ENCODE measurements at places on chromosomes 7 and 10.
A peak's percentile ranks its signal among the peaks of the same experiment; 100 is the strongest.

DNA sequence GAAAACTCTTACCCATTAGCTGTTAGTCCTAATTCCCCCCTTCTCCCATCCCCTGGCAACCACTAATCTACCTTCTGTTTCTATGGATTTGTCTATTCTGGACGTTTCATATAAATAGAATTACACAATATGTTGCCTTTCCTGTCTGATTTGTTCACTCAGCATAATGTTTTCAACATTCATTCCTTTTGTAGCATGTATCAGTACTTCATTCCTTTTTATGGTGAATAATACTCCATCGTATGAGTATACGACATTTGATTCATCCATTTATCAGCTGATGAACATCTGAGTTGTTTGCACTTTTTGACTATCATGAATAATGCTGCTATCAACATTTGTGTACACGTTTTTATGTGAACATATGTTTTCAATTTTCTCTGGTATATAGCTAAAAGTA is 4.4 kb upstream of the FRAT1 start:
- no peak for DNase-seq

DNA sequence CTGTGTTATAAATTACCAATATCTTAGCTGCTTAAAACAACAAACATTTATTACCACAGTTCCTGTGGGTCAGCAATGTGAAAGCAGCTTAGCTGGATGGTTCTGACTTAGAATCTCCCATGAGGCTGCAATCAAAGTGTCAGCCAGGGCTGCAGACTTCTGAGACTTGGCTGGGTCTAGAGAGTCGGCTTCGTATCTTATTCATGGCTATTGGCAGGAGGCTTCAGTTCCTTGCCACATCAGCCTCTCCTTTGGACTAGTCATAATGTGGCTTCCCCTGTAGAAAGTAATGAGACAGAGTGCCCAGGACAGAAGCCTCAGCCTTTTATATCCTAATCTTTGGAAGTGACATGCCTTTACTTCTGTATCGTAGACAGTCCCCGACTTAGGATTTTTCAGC is 27.3 kb downstream of the RALA start:
- DNase-seq = no peak

DNA sequence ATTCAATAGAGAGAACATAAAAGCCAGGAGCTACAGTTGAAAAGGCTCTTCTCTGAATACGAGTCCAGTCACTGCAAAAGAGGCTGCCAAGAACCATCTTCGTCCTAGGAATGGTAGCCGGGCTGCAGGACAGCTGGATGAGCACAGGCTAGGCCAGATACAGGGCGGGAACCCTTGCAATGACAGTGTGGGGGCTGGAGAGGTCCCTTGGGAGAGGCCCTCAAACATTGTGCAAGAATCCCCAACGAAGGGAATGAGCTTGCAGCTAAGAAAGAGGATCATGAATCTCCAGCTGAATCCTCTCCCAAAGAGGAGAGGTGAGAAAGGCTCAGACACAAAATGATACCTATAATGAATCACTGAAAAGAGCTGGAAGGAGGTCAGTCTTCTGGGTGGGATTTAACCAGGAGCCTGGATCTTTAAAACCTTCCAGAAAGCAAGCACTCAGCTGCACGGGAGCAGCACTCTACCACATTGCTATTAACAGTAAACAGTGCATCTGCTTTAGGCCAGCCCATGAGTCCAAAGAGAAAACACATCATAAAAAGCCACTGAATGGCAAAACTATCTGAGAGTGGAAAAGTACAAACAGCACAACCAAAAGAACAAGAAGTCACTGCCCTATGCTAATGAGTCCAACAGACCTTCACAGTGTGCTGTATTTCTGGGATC is 287.9 kb downstream of the TNS3 start:
- DNase-seq = no peak

DNA sequence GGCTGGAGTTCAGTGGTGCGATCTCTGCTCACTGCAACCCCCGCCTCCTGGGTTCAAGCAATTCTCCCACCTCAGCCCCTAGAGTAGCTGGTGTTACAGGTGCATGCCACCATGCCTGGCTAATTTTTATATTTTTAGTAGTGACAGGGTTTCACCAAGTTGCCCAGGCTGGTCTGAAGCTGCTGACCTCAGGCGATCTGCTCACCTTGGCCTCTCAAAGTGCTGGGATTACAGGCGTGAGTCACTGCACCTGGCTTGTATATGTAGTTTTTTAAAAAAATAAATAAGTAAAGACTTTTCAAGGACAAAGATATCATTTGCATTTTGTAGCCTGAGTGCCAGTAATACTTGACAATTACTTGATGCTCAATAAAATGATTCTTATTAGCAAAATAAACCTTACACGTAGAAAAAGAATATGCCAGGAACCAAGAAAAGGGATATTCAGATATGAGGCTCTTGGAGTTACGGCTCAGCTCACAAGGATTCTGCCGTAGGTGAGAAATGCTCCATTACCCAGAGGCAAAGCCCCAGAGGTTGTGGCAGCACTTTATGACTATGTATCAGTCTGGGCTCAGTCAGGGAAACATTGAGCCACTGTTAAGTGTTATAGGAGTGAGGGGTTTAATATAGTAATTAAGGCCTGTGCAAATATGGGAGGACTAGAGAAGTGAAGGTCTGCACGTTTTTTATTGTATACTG is 98.5 kb downstream of the TPST1 start:
- no peak for DNase-seq

GRCh38 chr10:76015245-76015644 is 583.8 kb downstream of the LRMDA start:
- no peak for DNase-seq

- no peak for DNase-seq
Observed at GRCh38 chr10:124518366-124518765, 56.7 kb downstream of the LHPP start.

- no peak for DNase-seq
Observed at GRCh38 chr7:18829858-18830285, 287.6 kb downstream of the TWIST1 start.

- DNase-seq = no peak
Observed at GRCh38 chr10:114492351-114493037, 88.2 kb upstream of the AFAP1L2 start.

GRCh38 chr7:101857358-101857811 is 40.0 kb downstream of the CUX1 start:
- no peak for DNase-seq

GRCh38 chr7:29825775-29826529 is 19.6 kb downstream of the WIPF3 start:
- DNase-seq = no peak

DNA sequence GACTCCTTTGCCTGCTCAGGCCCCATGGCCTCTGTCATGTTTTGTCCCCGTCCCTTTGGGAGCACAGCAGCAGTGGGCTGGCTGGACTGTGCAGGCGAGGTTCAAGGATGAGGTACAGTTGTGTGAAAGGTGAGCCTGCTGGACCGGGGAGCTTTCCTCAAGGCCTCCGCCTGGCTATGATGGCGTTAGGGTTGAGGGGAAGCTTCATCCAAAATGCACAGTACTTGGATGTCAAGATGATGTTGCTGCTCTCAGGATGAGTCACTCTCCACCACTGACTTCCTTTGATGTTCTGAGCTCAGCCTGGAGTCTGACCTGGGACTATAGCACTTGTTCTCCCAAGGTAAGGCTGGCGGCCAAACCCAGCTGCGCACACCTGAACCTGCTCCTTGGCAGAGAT is 152.7 kb upstream of the SHH start:
- DNase-seq = no peak

DNA sequence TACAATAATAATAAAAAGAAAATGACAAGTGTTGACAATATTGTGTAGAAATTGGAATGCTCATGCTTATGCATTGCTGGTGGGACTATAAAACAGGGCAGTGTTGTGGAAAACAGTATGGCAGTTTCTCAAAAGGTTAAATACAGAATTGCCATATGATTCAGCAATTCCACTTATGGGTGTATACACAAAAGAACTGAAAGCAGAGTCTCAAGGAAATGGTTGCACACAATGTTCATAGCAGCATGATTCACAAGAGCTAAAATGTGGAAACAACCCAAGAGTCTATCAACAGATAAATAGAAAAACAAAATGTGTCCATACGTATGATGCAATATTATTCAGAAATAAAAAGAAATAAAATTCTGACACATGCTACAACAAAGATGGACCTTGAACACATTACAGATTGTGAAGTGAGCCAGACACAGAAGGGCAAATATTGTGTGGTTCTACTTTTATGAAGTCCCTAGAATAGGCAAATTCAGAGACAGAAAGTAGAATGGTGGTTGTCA is 64.8 kb upstream of the GRM8 start:
- DNase-seq = no peak

- DNase-seq = no peak
Observed at GRCh38 chr7:138303230-138304070, 156.6 kb upstream of the TRIM24 start.

- no peak for DNase-seq
Observed at GRCh38 chr7:99014113-99014985, 129.6 kb downstream of the SMURF1 start.

- no peak for DNase-seq
Observed at GRCh38 chr7:22582863-22583622, 83.1 kb upstream of the STEAP1B start.

GRCh38 chr10:78616125-78616695 is 452.6 kb upstream of the ZMIZ1 start:
- DNase-seq = no peak

DNA sequence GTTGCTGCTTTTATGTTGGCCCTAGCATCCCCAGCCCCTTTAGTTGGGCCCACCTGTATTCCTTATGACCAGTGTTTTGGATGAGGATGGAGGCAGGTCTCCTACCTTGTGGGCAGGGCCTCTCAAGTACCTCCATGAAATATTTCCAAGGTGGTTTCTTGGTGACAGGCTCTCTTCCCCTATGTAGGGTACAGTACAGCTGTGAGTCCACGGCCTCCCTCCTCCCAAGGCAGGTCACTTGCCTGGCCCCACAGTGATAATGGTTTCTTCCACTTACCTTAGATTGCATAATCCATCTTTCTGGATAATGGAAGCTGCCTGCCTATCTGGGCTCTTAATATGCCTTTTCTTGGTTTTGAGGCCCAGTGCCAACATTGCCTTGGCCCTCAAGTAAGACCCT is 110.4 kb downstream of the NT5C2 start:
- DNase-seq = no peak

GRCh38 chr7:95045236-95045923 is 138.0 kb downstream of the PPP1R9A start:
- no peak for DNase-seq

GRCh38 chr7:29009947-29010346 is 51.8 kb upstream of the TRIL start:
- no peak for DNase-seq

DNA sequence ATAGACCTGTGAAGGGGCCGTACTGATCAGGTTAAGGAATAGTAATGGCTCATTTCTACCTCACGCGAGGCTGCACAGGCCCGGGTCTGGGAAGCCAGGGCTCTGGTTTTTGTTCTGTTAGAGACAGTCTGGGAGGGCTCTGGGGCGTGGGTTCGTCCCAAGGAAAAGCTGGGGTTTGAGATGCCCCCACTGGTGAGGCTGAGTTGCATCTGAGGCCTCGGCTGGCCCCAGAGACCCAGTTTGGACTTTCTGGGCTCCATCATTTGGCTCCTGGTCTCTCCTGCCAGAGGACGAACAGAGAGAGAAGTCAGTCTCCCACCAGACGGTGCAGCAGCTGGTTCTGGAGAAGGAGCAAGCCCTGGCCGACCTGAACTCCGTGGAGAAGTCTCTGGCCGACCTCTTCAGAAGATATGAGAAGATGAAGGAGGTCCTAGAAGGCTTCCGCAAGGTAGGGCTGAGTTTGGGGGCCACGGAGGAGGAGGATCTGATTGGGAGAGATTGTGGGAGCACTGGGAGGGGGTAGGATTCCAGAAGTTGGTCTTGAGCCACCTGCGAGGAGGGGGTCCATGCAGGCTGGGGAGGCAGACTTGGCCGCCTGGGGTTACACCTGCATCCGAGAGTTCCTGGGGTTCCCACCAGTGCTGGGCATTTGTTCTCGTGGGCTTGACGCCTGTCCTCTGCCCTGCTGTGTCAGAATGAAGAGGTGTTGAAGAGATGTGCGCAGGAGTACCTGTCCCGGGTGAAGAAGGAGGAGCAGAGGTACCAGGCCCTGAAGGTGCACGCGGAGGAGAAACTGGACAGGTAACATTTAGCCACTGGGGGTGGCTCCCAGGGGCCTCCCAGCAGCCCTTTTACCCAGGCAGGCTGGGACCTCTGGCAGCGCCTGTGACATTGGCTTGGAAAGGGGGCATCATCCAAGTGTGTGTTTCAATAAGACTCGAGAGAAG is 22.5 kb upstream of the BTBD16 start:
- DNase-seq = no peak

- DNase-seq = peak; percentile 74
Observed at GRCh38 chr10:118595598-118596425, at the start of gene PRLHR. PRLHR (minus strand) TSS chr10:118595648; CDS start chr10:118595244, 404 bp downstream.

Measured in neural crest cell (in vitro differentiated cells).